Stimulated activated CD8-positive, alpha-beta memory T cell treated with anti-CD3 and anti-CD28 coated beads, Interleukin-7, amount 100 ng/mL, for 1 hour (primary cell): ENCODE measurements at places on chromosomes 4 and X.

GRCh38 chr4:147287588-147287890, 193.4 kb upstream of the EDNRA start:
- no peak for DNase-seq

- DNase-seq = no peak
Observed at GRCh38 chrX:134235236-134235635, 1.7 kb upstream of the CCDC160 start.

DNA sequence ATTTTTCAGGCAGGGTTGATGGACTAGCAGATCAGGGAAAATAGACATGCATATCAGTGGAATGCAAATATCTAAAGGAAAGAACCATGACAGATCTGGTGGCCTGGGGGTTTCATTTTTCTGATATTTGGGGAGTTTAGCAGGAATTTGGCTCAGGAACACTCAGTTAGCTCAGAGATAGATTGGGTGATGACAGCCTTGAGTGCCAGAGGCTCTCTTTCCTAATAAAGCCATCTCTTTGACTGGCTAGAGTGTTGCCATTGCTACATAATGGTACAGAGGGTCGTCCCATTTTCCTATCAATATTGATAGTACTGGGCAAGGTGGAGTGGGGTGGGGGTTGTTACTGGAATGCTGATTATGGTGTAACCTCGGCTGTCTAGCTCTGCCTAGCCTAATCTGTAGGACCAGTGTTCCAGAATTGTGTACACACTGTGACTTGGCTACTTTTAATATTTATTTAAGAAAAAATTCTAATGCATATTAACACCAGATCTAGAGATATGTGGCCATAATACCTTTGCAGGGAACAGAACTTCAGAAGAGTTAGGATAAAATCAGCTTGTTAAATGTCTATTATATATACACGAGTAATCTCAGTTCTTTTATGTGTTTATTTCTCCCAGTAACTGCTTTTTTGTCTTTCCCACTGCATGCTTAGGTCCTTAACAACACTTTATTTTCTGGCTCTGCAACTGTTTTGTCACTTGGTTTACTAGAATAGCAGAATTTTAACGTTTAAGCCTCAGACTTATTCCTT, 145.0 kb upstream of the SPOCK3 start:
- no peak for DNase-seq

DNA sequence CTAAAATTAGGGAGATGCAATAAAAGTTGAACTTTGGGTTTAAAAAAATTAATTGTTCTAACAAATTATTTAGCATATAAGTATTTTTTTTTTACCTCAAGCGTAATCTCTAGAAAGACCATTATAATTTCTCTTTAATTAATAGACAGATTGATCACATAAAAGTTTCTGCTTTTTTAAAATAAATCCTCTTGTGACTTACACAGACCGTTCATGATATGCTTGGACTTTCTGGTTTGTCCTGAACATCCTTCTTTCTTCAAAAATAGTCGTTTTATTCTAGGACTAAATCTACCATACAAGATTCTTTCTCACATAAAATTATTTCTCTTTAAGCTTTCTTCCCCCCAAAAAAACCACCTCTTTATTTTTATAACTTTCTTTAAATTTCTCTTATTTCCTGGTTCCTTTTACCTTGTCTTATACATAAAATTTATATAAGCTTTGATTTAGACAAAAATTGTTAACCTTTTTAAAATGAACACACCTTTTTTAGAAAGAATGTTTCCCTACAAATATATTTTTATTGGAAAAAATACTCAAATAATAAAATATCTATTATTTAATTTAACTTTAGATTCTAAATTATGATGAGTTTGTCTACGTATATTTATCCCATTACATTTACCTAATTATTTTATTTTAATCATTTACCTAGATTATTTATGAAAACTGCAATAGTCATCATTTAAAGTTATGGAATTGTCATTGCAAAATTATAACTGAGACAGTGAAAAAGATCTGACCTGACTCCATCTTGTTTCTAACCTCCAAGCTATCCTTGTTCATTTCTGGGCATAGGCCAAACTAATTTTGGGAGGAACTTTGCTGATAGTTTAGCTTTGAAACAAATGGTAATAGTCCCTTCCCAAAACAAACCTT, 37.6 kb downstream of the PGRMC2 start:
- DNase-seq = no peak

DNA sequence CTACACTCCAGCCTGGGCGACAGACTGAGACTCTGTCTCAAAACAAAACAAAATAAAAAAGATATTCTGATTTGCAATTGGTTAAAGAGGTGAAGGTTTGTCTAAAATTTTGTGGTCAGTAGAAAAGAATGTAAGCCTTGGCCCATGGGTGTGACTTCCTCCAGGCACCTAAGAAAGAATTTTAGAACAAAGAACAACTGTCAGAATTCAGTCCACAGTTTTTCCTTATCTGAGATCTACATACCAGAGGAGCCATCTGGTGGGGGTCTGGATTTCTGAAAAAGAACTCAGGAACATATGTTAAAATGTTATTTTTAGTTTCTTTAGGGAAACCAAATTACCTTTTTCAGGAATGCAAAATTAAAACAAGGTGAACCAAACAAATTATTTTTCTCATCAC, 434.1 kb downstream of the ANKRD50 start:
- no peak for DNase-seq

- DNase-seq = no peak
Observed at GRCh38 chrX:136200466-136200865, 50.7 kb downstream of the MAP7D3 start.

- no peak for DNase-seq
Observed at GRCh38 chr4:14520171-14520570, 482.1 kb upstream of the CPEB2 start.

DNA sequence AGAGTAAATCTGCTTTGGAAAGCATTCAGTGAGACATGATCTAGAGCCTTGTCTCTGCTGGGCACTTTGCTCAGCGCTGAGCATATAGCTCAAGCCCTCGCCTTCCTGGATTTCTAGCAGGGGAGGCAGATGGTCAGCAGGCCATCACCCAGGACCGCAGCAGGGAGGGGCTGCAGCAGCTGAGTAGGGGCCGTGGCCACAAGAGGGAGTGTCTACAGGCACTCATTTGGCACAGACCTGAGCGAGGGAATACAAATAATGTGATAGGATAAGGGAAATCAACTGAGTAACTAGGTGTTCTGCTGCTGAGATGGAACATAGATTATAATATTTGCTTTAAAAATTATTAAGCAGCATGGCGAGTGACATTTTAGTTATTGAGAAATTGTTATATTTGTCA, 30.2 kb downstream of the OFD1 start:
- no peak for DNase-seq

DNA sequence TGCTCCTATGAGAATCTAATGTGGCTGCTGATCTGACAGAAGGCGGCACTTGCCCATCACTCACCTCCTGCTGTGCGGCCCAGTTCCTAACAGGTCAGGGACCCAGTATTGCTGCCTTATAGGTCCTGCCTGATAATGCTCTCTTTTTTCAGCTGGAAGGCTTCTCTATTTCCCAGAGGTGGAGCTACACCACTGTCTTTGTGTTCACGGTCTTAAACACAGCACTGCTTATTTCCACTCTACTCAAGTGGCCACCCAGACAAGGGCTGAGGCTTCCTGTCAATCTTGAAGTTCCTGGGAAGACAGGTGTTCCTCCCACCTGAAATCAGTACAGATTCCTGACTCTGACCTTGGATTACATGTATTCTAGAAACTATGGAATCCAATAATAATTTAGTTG, 270.6 kb downstream of the NR3C2 start:
- no peak for DNase-seq

- no peak for DNase-seq
Observed at GRCh38 chrX:26788402-26788998, 572.5 kb downstream of the MAGEB5 start.

DNA sequence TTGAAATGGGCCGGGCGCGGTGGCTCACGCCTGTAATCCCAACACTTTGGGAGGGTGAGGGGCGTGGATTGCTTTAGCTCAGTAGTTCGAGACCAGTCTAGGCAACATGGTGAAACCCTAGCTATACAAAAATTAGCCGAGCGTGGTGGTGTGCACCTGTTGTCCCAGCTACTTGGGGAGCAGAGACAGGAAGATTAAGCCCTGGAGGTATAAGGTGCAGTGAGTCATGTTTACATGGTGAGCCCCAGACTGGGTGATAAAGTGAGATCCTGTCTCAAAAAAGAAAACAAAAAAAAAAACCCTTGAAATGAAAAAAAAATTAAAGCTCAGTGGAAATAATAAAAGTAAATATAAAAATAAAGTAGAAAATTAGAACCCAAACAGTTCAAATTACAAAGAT, 6.9 kb upstream of the XAGE2 start:
- DNase-seq = no peak

GRCh38 chrX:135477576-135477975, 42.9 kb upstream of the INTS6L start:
- no peak for DNase-seq

DNA sequence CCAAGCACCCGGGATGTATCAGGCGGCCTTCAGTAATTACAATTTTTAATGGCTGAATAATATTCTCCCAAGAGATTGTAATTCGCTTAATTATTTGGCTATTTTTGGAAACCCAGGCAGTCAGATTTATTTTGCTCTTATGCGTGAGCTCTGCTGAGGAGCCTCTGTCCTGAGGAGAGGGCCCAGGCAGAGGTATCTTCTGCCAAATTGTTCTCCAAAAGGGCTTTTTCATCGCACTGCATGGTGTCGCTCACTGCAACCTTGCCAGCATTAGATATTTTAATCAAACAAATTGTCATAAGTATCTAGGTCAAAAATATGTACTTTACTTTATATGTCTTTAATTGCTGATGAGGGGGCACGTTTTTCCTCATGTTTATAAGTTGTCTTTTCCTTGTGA, 5.8 kb downstream of the ATP2B3 start:
- no peak for DNase-seq

- no peak for DNase-seq
Observed at GRCh38 chrX:78384486-78384885, 57.1 kb upstream of the CYSLTR1 start.

DNA sequence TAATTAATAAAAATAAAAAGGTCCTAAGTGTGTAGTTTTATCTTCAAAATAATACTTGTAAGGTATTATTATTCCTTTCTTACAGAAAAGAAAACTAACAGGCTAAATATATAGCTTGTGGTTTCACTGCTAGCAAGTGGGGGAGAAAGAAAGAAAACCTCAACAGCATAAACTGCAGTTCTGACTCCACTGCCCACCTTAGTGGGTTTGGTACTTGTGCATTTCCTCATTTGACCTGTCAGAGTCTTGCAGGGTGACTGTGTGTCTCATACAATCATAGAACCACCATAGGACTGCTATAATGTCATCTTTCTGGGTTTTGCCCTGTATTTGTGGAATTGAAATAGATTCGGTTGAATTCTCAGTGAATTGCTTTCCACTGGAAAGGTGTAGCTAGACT, 94.7 kb upstream of the PUDP start:
- no peak for DNase-seq

GRCh38 chr4:173128199-173128890, 40.3 kb upstream of the GALNT7 start:
- DNase-seq = no peak

- peak; percentile 7 for DNase-seq
Observed at GRCh38 chr4:47926667-47927258, 12.4 kb upstream of the NFXL1 start.

DNA sequence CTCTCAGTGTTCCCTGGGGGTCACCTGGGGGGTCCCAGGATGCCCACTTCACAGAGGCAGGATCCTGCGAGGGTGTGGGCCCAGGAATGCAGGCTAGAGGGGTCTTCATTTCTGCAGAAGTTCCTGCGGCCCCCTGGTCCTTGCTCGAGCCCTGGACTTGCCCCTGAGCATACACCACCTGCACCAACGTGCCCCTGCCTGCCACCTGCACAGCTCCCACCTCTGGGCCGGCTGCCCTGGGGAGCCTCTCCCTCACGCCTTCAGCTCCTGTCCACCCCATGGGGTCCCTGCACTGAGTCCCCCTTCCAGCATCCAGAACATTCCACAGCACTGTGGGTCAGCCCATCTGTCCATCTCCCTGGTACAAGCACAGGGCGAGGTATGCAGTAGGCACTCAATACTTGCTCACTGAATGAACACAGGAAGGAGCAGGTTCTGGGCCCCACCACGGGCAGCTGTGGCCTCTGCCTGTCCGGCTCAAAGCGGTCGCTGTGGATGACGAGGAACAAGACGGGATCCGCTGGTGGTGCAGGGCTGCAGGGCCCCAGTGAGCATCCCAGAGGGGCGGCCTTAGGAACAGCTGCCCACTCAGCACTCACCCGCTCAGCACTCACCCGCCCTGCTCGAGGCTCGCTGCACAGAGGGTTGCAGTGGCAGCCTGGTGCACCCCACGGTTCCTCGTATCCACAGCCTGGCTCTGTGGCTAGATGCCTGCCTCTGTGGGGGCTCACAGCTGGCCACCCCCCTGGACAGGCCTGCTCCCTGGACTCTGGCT, 70.5 kb upstream of the MXD4 start:
- DNase-seq = no peak

DNA sequence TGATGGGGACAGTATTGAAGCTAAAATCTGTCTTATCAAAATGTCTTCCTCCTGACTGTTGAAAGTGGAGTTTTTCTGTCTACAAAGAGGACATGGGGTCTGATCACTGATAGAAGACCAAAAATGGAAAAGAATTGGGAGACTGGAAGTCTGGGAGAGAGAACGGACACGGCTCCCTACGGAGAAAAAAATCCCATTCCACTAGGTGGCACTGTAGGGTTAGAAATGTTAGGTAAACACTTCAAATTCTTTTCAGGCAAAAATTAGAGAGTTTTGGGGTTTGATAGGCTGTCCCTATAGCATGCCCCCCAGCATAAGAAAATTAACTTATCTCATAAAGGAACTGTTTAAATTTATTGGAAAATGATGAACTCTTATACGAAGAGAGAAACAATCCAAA, 200.5 kb downstream of the FAM133A start:
- DNase-seq = no peak

GRCh38 chr4:141486375-141486997, 149.9 kb upstream of the IL15 start:
- no peak for DNase-seq

DNA sequence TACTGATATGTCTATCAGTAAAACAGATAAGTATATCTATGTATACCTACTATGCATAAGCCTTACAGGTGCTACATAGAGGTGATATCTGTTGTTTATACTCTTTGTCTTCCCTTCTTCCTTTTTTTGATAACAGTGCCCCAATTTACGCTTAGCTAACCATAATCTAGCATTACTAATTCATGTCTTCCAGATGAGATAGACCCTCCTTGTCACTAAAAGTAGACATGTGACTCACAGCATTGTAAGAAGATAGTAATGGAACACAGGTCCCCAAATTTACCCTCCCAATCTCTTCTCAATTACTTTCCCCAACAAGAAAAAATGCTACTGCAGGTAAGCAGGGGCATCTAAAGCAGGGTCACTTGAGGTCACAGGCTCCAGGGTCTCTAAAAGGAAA, 7.9 kb upstream of the NFKB1 start:
- DNase-seq = no peak

DNA sequence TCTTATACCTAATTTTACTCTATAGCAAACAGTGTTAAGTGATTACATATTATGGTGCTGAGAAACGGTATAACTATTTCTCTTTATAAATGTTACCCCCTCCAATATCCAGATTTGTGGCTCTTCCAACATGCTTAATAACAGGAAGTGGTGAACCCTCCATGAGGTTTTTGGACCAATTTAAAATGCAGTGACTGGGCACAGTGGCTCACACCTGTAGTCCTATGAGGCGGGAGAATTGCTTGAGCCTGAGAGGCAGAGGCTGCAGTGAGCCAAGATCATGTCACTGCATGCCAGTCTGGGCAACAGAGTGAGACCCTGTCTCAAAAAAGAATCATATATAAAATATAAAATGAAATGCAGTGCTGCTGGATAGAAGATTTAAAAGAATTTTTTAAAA, 137.3 kb downstream of the MGST2 start:
- DNase-seq = no peak
